RCC 7860 (cell line): ENCODE measurements at places on chromosomes 7 and 10.

DNA sequence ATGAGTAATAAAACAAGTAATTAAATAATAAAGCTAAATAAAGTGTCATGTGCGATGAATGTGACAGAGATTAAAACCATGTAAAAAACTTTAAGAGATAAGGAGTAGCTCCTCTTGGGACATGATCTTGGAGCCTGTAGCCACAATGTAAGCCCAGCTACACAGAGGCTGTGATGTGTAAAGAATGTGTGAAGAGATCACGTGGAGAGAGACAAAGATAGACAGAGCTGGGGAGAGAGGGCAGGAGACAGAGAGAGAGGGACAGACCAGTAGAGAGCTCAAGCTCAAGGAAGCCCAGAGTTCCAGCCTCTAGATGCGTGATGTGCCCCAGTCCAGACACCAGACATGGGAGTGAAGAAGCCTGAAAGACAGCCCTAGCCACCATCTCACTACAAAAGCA lies 644.1 kb downstream of the TNS3 start:
- DNase-seq, result no peak

DNA sequence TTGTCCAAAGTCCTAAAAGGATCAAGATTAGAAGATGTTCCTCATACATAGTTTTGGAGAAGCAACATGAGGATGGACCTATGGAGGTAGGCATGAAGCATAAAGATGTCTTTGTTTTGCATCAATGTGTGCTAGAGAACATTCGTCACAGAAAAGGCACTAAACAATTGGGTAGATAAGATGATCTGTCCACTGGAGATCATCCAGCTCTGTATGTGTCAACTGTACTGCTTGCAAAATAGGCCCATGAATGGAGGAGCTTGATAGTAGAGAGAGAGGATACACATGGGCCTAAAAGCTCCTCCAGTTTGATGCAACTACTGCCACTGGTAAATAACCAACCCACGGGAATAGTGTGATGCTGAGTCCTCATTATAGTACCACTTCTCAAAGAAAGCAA lies 286.4 kb upstream of the HGF start:
- DNase-seq, result no peak

DNA sequence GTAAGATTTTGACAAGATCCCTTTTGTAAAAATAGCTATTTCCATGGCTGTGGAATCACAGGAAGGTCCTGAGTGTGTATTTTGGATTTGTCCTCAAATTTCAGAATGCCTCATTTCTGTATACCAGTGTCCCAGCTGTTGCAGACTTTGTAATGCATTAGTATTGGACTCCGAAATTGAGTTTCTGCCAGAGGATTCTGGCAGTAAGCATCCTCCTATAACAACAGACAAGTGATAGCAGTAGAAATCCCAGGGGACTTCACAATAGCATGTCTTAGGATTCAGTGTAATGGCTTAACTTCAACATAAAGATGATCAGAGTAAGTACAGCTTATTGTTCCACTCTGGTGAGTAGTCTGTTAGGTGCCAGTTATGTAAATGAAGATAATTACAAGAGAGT lies 104.6 kb downstream of the FOXP2 start:
- DNase-seq, result no peak

DNA sequence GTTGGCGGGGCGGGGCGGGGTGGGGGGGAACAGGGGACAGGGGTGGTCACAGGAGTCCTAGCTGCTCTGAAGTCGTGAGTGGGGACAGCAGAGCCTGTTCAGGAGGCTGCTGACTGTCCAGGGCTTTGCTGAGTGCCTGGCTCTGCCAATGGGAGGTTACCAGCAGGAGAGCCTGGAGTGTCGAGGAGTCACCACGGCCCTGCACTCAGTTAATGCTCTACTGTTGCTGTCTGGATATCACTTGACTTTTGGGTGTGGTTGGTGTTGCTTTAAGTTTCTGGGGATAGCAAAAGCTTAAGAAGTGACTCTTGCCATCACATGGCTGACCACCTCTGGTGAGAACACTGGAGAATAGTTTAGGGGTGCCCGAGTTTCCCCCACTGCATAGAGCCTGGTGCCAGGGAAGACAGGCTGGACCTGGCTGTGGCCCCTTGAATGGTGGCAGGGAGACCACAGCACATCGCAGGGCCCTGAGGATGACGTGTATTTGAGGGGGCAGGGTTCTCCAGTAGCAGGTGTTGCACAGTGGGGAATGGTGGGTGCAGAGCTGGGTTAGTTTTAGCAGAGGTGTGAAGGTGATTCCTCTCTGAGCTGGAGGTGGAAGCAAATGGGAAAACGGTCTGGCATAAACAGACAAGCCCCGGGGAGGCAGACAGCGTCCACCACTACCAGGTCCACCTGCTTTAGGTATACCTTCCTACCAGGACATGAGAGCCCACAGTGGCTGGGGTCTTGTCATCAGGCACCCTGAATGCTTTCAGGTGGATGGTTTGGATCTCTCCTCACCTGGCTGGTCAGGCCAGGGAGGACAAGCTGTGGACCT lies 54.2 kb upstream of the CAMK2B start:
- DNase-seq, result peak; percentile 17

GRCh38 chr10:43955978-43956377 lies 307.3 kb upstream of the ZNF32 start:
- no peak for DNase-seq

DNA sequence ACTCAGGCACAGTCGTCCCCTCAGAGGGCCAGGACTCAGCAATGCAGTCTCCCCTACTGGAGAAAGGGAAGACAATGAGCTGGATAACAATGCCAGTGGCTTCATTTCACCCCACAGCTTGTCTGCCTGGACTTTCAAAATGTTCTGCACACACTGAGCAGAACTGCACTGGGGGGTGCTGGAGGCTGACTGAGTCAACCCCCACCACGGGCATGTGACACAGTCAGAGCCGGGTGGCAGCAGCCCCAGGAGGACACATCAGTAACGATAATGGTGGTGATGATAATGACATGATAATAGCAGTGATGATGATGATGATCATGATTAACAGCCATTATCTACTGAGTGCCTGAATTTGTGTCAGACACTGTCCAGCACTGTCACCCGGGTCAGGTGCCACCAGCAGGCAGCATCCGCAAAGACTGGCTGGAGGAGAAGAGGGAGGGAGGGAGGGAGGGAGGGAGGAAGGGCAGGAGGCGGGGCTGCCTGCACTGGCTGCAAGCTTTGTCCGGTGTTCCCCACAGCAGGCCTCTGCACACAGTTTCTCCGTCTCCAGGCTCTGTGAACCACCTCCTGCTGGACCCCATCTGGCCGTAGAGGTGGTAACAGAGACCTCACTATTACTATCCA lies 67.4 kb downstream of the PLXNA4 start:
- DNase-seq, result no peak

DNA sequence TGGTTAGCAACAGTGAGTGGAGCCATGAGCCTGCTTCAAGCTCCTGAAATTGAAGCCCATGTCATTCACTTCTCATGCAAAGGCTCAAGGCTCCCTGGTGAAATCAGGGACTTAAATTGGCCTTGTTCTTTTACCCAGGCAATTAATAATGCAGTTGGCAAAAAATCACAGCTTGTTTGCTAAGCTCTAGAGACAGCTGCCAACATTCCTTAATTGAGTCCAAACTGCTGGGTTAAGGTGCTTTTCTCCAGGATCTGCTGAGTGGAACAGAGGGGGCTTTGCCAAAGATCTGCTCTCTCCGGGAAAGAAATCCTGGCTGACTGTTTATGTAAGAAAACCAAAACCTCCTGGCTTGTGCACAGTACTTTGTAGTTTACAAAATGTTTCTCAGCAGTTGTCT lies 257.6 kb upstream of the GHITM start:
- no peak for DNase-seq

DNA sequence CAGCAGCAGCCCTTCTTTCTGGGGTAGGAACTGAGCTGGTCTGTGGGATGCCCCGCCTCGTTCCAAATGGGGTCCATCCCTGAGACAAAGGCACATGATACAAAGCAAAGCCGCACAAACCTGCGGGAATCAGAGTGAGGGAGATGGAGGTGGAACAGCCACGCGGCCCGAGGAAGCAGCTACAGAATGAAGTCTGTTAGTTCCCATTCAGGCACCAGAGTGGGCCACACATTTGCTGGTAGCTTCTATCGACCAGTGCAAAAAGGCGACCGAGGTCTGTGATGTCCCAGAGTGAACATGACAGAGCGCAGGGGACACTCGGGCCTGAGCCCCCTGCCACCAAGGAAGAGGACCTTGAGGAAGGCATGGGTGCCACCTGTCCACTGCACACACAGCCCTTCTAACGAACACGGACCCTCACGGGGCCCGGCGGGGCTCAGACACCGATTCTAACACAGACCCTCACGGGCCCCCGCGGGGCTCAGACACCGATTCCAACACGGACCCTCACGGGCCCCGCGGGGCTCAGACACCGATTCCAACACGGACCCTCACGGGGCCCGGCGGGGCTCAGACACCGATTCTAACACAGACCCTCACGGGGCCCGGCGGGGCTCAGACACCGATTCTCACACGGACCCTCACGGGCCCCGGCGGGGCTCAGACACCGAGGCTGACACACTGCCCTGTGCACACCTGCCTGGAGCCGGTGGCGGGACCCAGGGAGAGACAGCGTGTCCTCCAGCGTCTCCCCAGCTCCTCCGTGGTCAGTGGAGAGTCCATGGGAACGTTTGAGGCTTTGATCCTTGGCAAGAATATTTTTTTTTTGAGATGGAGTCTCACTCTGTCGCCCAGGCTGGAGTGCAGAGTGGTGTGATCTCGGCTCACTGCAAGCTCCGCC lies 32.8 kb upstream of the FAM20C start:
- no peak for DNase-seq

- no peak for DNase-seq
Measured at GRCh38 chr10:111113238-111113960, 36.6 kb downstream of the ADRA2A start.

- DNase-seq, result no peak
Measured at GRCh38 chr7:107224374-107225223, 55.8 kb downstream of the HBP1 start.

- no peak for DNase-seq
Measured at GRCh38 chr7:116228241-116228640, 17.9 kb downstream of the TES start.

- no peak for DNase-seq
Measured at GRCh38 chr10:120749856-120750566, 101.2 kb upstream of the WDR11 start.

- no peak for DNase-seq
Measured at GRCh38 chr7:8536431-8536830, 103.0 kb downstream of the NXPH1 start.

GRCh38 chr7:73726083-73726466 lies 6.6 kb upstream of the STX1A start:
- no peak for DNase-seq

GRCh38 chr7:133773601-133774000 lies 353.5 kb upstream of the LRGUK start:
- DNase-seq, result no peak

GRCh38 chr7:55538538-55538937 lies 33.8 kb downstream of the VOPP1 start:
- peak; percentile 32 for DNase-seq

- no peak for DNase-seq
Measured at GRCh38 chr10:100631192-100631591, 95.4 kb downstream of the HIF1AN start.

- DNase-seq, result no peak
Measured at GRCh38 chr7:18780266-18780665, 284.7 kb downstream of the HDAC9 start.

- no peak for DNase-seq
Measured at GRCh38 chr7:117259615-117260014, 63.2 kb downstream of the WNT2 start.

DNA sequence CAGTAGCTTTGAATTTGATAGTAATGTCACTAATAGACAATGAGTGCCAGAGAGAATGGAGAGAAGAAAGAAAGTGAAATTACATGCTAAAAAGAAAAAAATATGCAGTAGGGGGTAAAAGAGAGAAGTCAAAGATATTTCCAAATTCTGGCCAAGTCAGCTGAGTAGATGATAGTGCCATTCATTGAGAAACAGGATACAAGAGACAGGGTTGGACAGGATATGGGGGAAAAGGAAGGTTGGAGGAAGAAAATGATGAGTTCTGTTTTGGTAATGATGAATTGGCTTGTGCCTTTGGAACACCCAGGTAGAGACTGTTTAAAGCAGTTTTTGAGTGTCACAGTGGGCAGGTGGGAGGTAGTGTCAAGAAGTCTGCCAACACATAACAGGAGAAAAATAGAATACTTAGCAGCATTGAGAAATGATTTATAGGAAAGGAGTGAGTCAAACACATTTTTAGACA lies 78.3 kb downstream of the LRRC17 start:
- DNase-seq, result peak; percentile 37

DNA sequence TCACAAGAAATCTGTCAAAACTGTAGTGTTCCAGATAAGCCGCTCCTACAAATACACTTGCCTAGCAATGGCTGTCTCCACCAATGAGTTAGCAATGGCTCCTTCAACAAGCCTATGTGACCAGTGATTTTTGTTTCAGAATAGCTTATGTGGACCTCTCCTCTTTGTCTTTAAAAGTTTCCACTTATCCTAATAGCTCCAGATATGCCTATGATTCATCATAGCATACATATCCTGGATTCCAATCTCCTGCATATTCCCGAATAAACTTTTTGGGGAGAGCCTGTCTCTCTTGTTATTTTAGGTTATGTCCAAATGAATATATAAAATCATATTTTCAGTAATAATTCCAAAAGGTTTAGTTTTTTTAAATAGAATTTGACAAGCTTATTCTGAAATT lies 510.6 kb downstream of the ARL4A start:
- DNase-seq, result no peak

GRCh38 chr10:46026106-46026505 lies 4.3 kb downstream of the NCOA4 start:
- DNase-seq, result no peak

GRCh38 chr7:15618275-15618674 lies 56.5 kb upstream of the AGMO start:
- DNase-seq, result no peak

DNA sequence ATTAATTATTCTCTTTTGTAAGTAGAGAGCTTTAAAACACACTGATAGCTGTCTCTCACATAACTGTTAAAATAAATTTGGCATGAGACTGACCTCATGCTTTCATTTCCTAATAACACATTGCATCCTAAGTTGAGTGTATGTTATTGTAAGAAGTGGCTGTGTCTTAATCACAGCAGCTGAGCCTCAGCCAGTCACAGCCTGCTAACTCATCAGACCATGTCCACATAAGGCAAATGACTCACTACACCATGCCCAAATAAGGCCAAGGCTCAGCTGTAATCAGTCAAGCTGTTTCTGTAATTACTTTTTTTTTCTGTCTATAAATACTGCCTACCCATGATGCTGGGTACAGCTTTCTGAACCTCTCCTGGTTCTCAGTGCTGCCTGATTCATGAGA lies 860.9 kb downstream of the XPNPEP1 start:
- peak; percentile 81 for DNase-seq

DNA sequence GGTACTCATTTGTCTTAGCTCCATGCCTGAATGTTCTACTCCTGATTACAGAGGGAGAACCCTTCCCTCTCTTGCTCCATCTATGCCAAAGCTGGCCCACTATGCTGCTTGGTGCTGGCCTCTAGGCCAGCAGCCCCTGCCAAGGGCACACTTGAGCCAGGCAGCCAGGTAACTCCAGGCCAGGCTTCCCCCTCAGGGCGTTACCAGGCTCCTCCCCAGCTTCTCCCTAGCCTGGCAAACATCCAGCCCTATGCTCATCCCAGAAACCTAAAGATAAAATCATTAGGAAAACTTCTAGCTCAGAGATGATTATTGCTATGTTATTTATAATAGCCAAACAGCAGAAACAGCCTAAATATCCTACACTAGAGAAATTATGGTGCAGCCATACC lies 103.7 kb downstream of the KCNMA1 start:
- DNase-seq, result no peak

GRCh38 chr7:2046581-2047565 lies 185.9 kb downstream of the MAD1L1 start:
- no peak for DNase-seq
